Heart left ventricle (tissue), 16 donors: ENCODE measurements at places on chromosomes 1 and 21. TPM values are rescaled to one million over a fixed set of nuclear protein-coding genes. Genes with fewer than 3 reads are reported as not detected.

FAM151A gene
- 1.1 TPM for total RNA-seq

PROK1 gene
- not detected for total RNA-seq

ANXA9 gene
- 0.49 TPM for total RNA-seq

BSND gene
- total RNA-seq: not detected

AIRE gene
- total RNA-seq: 0.16 TPM

FCGR2B gene
- total RNA-seq: 5.6 TPM

DNA sequence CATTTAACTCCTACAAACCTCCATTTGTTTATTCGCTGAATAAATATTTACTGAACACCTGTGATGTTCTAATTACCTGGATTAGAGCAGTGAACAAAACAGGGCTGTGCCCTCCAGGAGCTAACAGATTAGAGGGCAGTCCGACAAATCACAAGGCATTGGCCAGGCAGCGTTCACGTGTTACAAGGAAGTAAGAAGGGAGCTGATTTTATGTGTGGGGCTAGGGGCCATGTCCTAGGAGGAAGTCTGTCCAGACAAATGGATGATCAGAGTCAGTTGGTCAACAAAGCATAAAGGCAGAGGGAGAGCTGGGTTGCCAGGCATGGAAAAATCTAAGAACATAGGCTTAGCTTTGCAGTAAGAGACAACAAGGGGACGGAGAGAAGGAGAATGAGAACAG, 57.3 kb upstream of the BACE2 start:
- no peaks in the 10 kb centered on the region for H3K36me3 ChIP-seq
- no peaks in the 10 kb centered on the region for H3K27me3 ChIP-seq
- no peak overlapping the region for H3K27ac ChIP-seq
- H3K4me1 ChIP-seq: peaks cover 9% of the 10 kb centered on the region
- no peak for DNase-seq

GRCh38 chr1:9228609-9229008, 6.0 kb upstream of the H6PD start:
- no peak overlapping the region for H3K4me3 ChIP-seq
- no peak overlapping the region for H3K27ac ChIP-seq
- H3K27me3 ChIP-seq: no peaks in the 10 kb centered on the region
- H3K4me1 ChIP-seq: peaks cover 2% of the 10 kb centered on the region

- no peak overlapping the region for H3K27ac ChIP-seq
- no peaks in the 10 kb centered on the region for H3K4me1 ChIP-seq
- no peak overlapping the region for H3K4me3 ChIP-seq
Observed at GRCh38 chr21:25214676-25215075, 392.6 kb downstream of the MRPL39 start.

DNA sequence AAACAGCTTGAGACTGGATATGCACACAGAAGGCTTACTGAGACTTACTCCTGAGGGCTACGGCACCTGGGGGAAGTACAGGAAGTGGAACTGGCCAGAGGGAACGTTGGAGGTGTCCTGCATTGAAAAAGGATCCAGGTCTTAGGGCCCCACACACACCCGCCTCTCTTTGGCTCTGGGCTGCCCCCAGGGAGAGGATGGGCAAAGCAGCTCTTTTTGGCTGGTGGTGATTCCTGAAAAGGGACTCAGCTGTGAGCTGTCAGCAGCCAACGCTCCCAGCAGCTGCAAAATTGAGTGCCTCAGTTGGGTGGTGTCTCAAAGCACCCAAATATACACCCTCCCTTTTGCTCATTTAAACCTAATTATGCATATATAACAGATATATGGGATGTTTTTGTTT, 213.2 kb downstream of the TNR start:
- H3K4me3 ChIP-seq: no peak overlapping the region
- H3K36me3 ChIP-seq: no peaks in the 10 kb centered on the region
- H3K27ac ChIP-seq: no peak overlapping the region
- H3K27me3 ChIP-seq: peaks cover 4% of the 10 kb centered on the region

DNA sequence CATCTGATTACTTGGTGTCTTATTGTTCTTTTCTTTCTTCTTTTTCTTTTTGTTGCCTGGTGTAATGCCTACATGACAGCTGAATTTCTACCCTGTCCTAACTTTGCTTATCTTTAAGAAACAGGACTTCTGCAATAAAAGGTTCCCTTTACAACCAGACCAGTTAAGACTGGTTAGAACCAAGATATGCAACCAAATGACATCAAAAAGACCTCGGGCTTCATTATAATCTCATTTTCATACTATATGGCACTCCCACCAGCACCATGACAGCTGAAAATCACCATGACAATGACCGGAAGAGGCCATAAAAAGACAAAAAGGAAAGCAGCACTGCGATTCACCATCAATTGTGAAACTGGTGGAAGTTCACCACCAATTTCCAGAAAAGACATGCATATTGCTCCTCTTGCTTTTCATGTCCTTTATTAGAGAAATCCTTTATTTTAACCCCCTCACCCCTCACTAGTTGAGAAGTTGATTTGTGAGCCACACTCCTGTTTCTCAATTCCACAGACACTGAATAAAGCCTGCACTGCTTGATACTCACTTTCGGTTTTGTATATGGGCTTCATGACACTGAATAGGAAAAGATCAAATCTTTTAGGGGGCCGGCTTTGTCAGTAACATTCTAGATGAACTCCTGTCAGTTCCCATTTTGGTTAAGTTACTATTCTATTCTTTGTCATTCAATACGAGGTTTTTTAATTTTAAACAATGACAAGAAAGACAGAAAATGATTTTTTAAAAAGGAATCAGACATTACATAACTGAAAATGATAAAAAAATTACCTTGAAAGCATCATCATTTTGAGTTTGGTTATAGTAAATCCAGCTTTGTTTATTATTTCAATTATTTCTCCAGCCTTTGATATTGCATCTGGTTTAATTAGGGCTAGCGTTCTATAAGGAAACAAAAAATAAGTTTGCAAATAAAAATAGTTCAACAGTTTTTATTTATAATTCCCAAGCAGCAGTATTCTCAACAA, 58.1 kb downstream of the NME7 start:
- DNase-seq: no peak
- H3K4me1 ChIP-seq: no peaks in the 10 kb centered on the region
- H3K27ac ChIP-seq: no peak overlapping the region
- no peaks in the 10 kb centered on the region for H3K27me3 ChIP-seq

DNA sequence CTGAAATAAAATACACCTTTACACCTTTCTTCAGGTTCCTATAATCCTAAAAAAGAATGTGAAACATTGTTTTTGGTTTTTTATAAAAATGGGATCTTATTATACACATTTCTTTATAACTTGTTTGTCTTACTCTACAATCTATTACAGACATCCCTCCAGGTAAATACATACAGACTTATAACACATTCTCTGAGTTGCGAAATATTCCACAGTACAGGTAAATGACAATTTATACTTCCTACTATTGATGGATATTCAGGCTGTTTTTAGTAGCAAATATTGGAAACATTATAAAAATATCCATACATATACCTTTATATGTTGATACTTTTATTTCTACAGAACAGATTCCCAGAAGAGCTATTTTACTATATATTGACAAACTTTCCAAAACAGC, 20.3 kb downstream of the PIK3R3 start:
- H3K27ac ChIP-seq: no peak overlapping the region
- peaks cover 4% of the 10 kb centered on the region for H3K4me1 ChIP-seq
- H3K36me3 ChIP-seq: peaks cover 7% of the 10 kb centered on the region
- DNase-seq: no peak
- H3K27me3 ChIP-seq: no peaks in the 10 kb centered on the region

DNA sequence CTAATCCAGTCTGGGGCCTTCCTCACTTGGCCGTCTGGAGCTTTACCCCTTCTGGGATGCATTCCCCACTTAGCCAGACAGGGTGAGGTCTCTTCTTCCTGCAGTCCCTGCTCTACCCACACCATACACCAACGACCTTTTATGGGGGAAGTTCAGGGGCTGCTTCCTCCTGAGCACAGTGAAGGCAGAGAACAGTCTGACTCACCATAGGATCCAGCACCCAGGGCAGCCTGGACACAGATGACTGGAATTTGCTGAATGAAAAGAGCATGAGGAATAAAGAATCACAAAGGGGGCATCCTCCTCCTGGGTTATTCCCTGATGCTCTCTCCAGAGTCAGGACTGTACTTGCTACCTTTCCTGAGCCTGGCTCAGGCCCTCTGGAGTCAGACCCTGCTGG, 4.6 kb upstream of the FOXE3 start:
- no peak overlapping the region for H3K4me3 ChIP-seq
- H3K27ac ChIP-seq: no peak overlapping the region
- H3K27me3 ChIP-seq: peaks cover 22% of the 10 kb centered on the region
- DNase-seq: no peak
- H3K4me1 ChIP-seq: no peaks in the 10 kb centered on the region

DNA sequence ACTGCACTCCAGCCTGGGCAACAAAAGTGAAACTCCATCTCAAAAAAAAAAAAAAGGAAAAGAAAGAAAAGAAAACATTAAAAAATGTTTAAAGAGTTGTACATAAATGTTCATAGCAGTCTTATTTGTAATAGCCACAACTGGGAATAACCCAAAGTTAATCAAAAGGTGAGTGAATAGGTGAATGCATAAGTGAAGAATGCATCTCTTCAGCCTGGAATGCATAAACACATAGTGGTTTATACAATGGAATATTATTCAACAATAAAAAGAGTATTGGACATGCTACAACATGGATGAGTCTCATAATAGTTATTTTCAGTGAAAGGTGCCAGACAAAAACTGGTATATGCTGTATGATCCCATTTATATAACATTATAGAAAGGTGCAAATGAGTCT, 18.1 kb downstream of the LDLRAD1 start:
- no peaks in the 10 kb centered on the region for H3K4me1 ChIP-seq
- H3K27me3 ChIP-seq: no peaks in the 10 kb centered on the region
- H3K27ac ChIP-seq: no peak overlapping the region
- H3K4me3 ChIP-seq: no peak overlapping the region

- H3K4me3 ChIP-seq: no peak overlapping the region
- DNase-seq: no peak
- no peaks in the 10 kb centered on the region for H3K4me1 ChIP-seq
- no peaks in the 10 kb centered on the region for H3K36me3 ChIP-seq
- no peak overlapping the region for H3K27ac ChIP-seq
- no peaks in the 10 kb centered on the region for H3K27me3 ChIP-seq
Observed at GRCh38 chr1:174448531-174448883, 743 bp downstream of the GPR52 start.

DNA sequence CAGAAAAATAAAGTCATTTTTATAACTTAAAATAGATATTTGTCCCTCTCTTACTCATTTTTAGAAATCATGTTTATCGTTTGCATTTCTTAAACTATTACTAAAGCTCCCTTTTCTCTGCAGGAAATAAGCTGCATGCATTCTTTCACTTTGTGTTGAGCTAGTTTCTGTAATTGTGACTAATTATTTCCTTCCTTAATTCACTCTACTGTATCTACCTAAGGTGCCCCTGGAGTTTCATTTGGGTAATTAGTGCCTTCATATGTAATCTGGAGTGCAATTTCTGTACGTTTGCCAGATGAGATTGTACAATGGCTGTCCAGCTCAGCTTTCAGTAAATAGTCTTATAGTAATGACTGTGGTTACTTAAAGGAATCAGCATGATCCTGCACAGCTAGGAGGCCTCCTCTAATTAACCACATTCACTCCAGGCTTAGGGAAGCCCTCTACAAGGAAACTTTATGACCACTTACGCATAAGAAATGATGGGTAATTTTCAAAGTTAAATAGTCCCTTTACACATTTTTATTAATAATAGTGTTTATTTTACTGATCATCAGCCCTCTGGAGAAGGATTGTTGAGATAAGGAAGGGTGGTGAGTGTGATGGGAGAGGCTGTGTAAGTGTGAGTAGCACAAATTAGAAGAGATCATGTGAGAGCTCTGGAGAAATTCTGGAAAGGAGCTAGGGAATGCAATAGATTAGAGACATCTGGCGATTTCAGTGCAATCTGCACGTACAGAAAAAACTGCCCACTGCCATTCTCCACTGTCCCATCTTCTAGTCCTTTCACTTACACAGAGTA, 86.8 kb downstream of the LRRC8C start:
- H3K27ac ChIP-seq: peak overlapping the region; percentile 24
- H3K36me3 ChIP-seq: no peaks in the 10 kb centered on the region
- H3K4me3 ChIP-seq: no peak overlapping the region
- H3K4me1 ChIP-seq: peaks cover 36% of the 10 kb centered on the region
- H3K27me3 ChIP-seq: no peaks in the 10 kb centered on the region

DNA sequence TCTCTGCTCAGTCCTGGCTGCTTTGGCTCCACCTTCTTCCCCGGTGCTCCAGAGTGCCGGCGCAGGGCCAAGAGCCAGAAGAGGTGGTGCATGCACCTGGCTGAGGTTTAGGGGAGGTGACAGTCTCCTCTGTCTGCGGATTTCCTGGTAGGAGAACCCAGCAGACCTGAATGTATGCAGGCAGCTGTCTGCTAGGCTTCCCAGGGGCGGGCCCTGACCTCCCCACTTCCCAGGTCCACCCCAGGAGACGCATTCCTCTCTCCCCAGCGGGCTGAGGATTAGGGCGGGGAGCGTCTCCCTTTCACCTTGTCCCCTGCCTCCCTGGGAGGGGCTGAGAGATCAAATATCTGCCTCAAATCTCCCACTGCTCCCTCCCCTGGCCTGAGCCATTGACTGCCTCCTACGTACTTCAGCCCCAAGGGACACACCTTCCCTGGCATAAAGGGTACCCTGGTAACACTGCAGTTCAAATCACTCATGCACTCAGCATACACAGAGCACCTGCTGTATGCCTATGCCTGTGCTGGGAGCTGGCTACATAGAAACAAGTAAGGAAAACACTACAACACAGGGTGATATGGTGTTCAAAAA, 27.5 kb downstream of the DMBX1 start:
- no peaks in the 10 kb centered on the region for H3K4me1 ChIP-seq
- no peak for DNase-seq
- H3K27me3 ChIP-seq: peaks cover 47% of the 10 kb centered on the region
- no peak overlapping the region for H3K27ac ChIP-seq
- H3K36me3 ChIP-seq: no peaks in the 10 kb centered on the region
- no peak overlapping the region for H3K4me3 ChIP-seq

DNA sequence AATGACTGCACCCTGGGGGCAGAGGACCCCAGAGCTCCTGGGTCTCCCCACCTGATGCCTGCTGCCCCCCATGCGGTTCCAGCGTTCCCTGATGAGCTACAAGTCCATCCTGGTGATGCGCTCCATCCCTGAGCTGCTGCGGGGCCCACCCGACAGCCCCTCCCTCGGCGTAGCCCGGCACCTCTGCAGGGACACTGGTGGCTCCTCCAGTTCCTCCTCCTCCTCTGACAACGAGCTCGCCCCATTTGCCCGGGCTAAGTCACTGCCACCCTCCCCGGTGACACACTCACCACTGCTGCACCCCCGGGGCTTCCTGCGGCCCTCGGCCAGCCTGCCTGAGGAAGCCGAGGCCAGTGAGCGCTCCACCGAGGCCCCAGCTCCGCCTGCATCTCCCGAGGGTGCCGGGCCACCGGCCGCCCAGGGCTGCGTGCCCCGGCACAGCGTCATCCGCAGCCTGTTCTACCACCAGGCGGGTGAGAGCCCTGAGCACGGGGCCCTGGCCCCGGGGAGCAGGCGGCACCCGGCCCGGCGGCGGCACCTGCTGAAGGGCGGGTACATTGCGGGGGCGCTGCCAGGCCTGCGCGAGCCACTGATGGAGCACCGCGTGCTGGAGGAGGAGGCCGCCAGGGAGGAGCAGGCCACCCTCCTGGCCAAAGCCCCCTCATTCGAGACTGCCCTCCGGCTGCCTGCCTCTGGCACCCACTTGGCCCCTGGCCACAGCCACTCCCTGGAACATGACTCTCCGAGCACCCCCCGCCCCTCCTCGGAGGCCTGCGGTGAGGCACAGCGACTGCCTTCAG, 35.5 kb downstream of the TRIM11 start:
- peak; percentile 92 for DNase-seq
- no peaks in the 10 kb centered on the region for H3K36me3 ChIP-seq
- peak overlapping the region; percentile 34 for H3K4me3 ChIP-seq
